Colonic mucosa (tissue), 4 donors: ENCODE measurements at places on chromosomes 7 and 10.

GRCh38 chr7:43849047-43849446 lies 20.3 kb downstream of the MRPS24 start:
- no peak for DNase-seq

DNA sequence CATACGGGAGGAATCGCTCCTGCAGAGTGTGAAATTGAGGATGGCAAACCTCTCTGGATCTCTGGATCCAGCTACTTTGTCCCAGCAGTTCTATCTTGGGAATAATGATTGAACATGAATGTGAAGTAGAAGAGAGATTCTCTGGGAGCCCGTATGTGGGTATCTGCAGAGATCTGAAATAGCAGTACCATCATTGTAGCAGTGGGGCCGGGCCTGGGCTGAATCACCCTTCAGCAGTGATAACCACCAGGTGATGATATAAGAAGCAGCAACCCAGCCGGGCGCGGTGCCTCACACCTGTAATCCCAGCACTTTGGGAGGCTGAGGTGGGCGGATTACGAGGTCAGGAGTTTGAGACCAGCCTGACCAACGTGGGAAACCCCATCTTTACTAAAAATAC lies 51.9 kb downstream of the SKIDA1 start:
- no peak for DNase-seq

DNA sequence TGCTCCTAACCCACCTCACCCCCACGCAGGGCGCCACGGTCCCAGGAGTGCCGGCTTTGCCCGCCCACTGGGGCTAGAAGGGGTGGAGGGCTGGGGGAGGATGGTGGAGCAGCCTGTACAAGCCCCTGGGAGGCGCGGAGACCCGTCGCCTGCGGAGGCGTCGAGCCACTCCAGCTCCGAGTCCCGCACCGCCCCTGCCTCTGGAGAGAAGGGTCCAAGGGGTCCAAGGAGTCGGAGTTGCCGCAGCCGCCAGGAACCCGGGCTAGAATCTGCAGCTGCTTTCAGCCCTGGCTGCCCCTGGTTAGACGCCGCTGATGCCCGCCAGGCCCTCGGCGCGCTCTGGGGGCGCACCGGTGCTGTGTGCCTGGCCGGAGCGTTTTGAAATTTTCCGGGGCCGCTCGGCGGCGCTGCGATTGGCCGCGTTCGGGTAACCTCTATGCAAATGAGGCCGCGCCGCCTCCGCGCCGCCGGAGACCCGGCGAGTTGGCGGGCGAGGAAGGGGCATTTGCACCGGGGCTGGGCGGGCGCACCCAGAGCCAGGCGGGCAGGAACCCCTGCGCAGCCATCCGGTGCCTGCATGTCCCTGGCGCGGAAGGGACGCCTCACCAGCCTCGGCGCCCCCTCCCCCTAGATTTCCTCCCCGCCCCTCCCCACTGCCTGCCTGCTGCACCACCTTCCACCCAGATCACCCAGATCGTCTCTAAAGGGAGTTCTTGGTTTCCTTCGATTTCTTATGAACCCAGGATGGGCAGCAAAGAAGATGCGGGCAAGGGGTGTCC lies at the start of gene HMX2:
HMX2 (plus strand) TSS at position 502 of the 779 bp plus-strand sequence; CDS start at position 745, 243 bp downstream.
- DNase-seq = no peak

DNA sequence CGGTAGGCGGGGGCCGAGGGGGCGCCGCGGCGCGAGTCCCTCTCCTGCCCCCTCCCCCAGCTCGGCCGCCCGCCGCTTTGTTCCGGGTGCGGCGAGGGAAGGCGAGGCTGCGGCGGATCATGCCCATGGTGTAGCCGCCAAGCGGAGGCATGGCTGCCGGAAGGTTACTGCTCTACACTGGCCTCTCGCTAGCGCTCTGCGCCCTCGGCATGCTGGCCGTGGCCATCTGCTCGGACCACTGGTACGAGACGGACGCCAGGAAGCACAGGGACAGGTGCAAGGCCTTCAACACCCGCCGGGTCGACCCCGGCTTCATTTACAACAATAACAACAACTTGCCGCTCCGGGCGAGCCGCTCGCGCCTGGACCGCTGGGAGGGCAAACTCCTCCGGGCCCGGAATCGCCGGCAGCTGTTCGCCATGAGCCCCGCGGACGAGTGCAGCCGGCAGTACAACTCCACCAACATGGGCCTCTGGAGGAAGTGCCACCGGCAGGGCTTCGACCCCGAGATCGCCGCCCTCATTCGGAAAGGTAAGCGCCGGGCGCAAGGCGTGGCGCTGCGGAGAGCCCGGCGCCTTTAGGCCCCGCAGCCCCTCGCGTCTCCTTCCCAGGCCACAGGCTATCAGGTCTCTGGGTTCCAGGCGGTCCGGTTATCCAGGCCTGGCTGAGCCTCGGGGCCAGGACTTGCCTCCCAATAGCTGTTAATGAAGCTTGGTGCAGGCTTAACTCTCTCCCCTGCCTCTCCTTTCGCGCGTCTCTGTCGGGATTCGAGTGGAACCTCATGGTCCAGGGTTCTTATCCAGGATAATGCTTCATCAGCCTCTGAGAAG lies 513 bp downstream of the TMEM178B start:
- DNase-seq = no peak
